ENCODE measurements at places on chromosomes 16 and 17.

DNA sequence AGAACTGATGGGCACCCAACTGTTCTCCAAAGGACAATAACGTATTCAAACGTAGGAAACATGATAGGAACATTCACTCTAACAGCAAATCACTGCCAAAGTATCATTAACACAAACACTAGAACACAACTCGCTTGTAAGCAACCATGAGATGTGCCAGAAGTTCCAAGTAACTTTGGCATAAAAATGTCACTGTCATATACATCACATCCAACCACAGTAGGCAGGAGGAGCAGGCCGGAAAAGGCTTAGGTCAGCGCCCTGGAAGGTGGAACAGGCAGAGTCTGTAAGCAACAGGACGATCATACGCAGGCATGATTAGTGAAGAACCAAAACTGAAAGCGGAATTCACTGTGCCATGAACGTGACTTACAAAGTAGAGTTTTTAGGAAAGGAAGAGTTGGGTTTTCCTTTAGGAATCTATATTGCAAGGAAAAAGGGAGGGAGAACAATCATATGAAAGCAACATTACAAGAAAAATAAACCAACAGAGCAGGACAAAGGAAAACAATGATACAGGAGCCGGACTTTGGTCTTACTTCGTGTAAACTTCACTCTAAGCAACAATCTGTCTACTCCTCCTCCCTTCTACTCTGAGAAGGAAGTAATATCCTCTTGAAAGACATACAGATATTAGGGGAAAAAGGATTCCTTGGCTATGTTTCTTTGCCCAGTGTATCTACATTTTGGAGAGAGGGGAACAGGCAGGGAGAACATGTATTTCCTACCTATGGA lies 52.3 kb downstream of the YWHAE start:
- DNase-seq: no peak

GRCh38 chr17:80191192-80191591 lies 21.4 kb downstream of the CARD14 start:
- DNase-seq: no peak

- DNase-seq: no peak
Observed at GRCh38 chr16:79067600-79067999, 532.9 kb downstream of the MAF start.

GRCh38 chr16:67216612-67217490 lies 10.1 kb upstream of the TMEM208 start:
- DNase-seq: no peak

GRCh38 chr16:81697616-81698309 lies 81.3 kb upstream of the PLCG2 start:
- no peak for DNase-seq

Data from T47D (cell line).